ENCODE measurements at places on chromosomes 6 and 20. TPM values are rescaled to one million over a fixed set of nuclear protein-coding genes. Genes with fewer than 3 reads are reported as not detected.

OPN5 gene
- not detected for total RNA-seq

TPD52L1 gene
- total RNA-seq = 54.1 TPM

GSTA2 gene
- total RNA-seq = not detected

PKIB gene
- 1.8 TPM for total RNA-seq

ABHD16B gene
- not detected for total RNA-seq

LRFN2 gene
- not detected for total RNA-seq

CDYL gene
- total RNA-seq = 44.2 TPM

DNA sequence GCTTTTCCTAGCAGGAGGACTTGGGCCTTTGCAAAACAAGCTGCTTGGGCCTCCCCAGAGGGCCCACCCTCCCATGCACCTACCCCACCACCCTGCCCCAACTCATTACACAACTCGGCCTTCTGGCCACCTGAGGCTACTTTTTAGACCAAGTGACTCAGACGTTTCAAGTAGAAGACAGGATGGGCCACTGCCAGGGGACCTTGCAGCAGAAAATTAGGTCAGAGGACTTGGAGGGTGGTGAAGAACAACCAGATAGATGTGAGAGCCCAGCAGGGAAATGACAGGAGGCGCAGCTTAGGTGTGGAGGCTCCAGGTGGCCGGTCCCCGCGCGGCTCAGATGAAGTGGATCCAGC lies 1.4 kb downstream of the PPP1R3D start:
- DNase-seq = peak; percentile 61

- no peak for DNase-seq
Measured at GRCh38 chr6:40347571-40348011, 239.6 kb downstream of the LRFN2 start.

- no peak for DNase-seq
Measured at GRCh38 chr6:7684076-7684475, 41.8 kb upstream of the BMP6 start.

GRCh38 chr6:4262526-4262925 lies 127.2 kb upstream of the ECI2 start:
- DNase-seq = no peak

GRCh38 chr6:9523462-9523861 lies 891.4 kb downstream of the TFAP2A start:
- DNase-seq = no peak
